ENCODE measurements at places on chromosomes 12 and 14.

DNA sequence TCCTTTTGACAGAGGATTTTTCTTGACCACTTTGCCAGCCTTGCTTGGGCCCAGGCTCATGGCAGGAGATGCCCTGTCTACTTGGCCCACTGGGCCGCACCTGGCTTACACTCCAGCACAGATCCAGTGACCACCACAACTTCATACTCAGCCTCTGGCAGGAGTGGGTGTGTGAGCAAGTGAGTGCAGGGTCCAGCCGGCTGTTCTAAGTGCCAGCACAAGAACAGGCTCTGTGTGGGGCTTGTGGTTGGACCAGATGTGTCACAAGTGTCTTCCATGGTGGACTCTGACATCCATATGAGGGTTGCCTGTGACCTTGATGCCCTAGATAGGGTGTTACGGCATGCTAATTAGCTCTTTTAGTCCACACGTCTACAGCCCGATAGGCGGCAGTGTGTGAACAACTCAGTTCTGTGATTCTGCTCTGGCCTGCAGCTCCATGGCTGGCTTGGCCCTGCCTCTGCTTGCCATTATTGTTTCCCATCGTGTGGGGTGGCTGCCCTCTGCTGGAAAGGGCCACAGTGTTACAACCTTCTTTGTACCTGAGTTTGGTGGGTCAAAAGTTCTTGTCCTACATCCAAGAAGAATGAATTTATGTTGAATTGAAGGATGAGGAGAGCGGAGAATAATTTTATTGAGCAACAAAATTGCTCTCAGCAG is 1089.1 kb downstream of the SLC6A15 start:
- no peak for DNase-seq

DNA sequence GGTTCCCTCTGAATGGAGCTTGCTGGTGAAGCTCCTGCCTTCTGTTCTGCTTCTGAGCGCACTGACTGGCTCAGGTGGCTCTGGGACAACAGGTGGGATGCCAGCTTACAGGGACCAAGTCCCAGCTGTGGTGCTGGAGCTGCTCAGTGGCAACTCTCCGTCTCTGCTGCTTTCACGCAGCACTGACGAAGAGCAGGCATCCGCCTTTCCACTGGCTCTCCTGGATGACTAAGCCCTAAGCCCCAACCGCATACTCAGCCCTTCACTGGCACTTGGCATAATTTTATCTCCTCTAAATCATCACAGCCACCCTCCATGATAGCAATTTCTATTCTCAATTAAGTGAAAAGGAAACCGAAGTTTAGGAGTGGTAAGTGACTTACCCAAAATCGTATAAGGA is 3.7 kb upstream of the RTL1 start:
- DNase-seq = no peak

GRCh38 chr12:21751517-21751916 is 23.0 kb downstream of the KCNJ8 start:
- DNase-seq = no peak

DNA sequence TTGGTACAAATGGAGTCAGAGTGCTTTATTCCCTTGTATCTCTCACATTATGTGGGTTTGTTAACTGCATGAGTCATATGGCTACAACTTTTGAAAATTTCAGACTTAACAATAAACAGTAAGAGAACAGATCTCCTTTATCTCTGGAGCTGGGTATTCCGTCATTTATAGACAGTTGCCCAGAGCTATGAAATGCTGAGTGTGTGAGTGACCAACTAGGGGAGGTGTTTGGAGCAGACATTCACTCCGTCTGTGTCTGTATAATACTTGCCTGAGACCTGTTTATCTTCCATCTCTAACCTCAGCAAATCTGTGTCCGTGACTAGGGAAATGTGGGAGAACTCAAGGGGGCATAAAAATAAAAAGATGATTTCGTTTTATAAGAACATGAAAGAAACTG is 279.9 kb upstream of the FAR2 start:
- DNase-seq = no peak

- DNase-seq = no peak
These were observed 86.5 kb downstream of the DAAM1 start for GRCh38 chr14:59274991-59275391.

All from esophagus squamous epithelium (tissue), 5 donors.